NCI-H226 (cell line): ENCODE measurements at places on chromosomes 7 and 10.
A peak's percentile ranks its signal among the peaks of the same experiment; 100 is the strongest.

GRCh38 chr7:86844608-86845007 is 200.9 kb downstream of the GRM3 start:
- DNase-seq = no peak

DNA sequence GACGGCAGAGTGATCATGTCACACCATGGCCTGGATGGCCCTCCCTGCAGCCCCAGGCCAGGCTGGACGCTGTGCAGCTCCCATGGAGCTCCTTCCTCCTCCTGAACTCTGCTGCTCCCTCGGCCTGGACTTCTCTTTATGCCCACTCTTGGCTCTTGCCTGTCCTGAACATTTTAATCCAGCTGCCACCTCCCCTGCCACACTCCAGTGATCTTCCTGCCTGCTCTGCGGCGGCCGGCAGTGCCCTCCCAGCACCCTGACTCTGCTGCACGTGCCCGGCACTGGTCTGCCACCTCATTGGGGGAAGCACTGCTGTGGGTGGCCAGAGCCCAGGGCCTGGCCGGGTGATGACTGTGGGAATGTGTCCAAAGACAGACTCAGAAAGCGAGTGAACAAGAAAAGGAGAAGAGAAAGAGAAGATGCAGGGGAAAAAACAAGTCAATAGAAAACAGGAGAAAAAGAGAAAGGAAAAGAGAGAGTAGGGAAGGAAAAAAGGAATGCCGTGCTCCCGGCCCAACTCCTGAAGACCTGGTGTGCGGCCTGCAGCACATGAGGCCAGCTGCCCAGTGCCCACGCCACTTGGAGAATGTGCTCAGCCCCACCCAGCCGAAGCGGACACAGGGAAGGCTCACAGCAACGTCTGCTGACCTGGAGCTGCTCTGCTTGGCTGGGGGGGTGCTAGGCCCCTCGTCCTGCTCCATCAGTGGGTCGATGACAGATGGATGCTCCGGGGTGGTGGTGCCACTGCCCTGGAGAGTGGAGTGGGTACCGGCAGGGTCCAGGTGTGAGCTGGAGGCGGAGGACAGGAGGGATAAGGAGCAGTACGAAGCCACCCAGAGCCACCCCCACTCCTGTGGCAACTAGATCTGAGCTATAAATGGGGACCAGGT is 115.9 kb downstream of the DLG5 start:
- no peak for DNase-seq

DNA sequence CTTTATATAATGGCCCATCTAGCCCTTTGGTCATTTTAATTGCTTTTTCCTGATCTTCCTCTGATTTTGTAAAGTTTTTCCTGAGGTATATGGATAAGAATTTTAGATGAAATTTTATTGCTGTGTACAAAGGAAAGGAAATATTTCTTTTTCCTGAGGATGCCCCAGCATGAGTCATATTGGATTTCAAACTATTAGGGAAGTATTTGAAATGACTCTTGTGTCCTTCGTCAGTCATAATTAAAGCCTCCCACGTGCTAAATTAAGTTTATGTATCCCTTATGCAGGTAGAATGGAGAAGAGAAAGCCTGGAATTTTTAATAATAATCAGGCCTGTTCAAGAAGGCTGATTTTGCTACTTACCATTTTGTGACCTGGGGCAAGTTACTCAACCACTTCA is 82.6 kb upstream of the GLI3 start:
- DNase-seq = no peak

GRCh38 chr10:70352401-70353097 is 29.9 kb downstream of the LRRC20 start:
- no peak for DNase-seq

- DNase-seq = no peak
These were observed 149.5 kb downstream of the SFMBT2 start for GRCh38 chr10:7261351-7261750.

DNA sequence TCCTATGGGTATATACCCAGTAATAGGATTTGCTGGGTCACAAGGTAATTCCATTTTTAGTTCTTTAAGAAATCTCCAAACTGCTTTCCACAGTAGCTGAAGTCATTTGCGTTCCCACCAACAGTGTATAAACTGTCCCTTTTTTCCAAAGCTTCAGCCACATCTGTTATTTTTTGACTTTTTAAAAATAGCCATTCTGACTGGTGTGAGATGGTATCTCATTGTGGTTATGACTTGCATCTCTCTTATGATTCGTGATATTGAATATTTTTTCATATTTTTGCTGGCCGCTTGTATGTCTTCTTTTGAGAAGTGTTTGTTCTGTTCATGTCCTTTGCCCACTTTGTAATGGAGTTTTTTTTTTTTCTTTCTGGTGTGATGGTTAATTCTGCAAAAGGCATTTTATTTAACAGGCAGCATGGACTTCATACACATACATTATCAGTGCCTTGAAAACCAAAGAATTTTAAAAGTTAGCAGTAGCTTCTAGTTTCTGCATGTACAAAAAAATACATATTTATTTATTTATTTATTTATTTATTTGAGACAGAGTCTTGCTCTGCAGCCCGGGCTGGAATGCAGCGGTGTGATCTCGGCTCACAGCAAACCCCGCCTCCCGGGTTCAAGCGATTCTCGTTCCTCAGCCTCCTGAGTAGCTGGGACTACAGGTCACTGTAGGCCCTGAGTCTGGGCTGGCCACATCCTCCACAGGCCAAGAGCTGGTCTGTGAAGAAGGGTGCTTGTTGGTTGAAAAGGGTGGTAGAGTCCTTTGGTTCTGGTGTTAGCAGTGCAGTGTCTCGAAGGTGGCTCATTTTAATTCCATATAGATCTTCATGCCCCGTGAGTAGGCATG is 32.3 kb downstream of the AGR3 start:
- no peak for DNase-seq

DNA sequence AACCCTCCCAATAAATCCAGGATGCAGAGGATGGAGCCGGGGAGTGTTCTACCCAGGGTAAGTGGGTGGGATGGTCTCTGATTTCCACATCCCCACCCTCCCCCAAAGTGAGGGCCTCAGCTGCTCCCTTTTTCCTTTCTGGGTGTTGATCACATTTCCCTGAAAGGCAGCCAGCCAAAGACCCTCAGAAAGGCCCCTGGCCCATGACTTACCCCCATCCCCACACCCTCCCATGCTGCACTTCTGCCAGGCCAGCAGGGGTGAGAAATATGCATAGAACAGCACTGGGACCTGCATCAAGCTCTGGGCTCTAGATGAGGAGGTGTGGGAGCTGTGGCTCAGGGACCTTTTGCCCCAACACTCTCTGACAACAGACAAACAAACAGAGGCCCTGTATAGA is 927.3 kb upstream of the ZNF722 start:
- DNase-seq = no peak

DNA sequence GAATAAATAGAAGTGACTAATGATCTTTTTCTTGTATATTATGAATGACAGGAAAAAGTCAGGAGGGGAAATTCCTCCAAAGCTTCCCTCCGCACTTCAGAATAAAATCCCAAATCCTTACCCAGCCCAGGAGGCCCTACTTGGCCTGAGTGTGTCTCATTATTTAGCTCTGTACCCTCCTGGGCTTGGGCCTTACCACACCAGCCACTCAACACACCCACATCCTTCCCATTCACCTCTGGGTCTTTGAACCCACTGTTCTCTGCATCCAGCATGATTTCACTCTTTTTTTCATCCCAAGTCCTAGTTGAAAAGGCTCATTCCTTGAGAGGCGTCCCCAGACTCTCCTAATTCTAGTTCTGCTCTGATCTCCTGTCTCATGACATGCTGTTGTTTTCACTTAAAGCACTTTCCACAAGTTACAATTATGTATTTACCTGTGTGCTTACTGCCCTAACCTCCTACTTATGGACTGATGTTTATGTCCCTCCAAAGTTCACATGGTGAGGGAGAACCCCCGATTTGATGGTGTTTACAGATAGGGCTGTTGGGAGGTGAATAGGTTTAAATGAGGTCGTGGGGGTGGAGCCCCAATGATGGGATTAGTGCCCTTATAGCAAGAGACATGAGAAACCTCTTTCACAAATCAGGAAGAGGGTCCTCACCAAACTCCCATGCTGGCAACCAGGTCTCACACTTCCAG is 6.4 kb downstream of the NOD1 start:
- no peak for DNase-seq

DNA sequence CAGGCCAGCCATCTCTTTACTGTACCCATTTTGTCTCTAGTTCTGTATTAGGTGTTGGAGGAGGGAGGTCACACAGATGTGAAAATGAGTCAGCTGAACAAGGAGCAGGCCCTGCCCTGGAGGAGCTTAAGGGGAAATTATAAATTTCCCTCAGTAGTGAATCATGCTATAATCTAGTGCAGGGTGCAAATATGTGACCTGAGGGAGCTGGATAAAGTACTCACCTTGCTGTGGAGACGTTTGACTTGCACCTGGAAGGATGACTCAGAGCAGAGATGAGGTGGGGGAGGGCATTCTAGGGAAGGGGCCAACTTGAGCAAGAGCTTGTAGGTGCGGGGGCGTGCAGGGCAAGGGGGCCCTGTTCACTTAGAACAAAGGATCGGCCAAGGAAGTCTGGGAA is 610.6 kb downstream of the SDK1 start:
- peak; percentile 43 for DNase-seq

DNA sequence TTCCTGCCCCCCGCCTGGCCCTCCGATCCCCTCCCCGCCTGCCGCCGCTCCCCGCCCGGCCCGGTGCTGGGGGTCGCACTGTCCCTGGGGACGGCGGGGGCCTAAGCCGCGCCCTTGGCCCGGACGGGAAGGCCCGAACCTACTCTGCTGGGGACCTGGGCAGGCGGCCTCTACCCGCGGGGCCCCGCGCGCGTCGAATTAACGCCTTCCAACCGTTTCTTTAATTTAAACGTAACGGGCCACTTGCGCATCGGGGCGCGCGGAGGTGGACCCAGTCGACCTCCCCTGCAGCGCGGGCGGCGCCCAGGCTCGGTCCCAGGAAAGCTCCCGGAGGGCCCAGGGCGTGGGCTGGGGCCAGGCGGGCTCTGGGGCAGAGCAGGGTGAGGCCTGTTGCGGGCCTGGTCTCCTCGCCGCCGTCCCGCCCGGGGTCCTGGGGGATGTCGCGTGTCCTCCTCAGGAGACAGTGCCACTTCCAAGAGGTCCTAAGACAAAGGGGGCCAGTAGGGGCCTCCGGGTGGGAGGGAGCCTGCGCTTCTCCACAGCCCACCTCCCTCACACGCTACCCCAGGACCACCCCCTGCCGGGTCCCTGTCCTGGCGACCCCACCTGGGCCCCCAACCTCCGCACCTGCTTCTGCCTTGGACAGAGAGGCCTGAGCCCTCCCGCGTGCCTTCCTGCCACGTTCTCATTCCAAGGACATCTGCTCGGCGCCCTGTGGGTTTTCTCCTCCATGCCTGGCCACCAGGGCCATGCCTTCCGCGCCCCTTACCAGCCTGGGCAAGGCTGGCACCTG is 658 bp upstream of the PTPRN2 start:
- DNase-seq = no peak

- DNase-seq = no peak
These were observed 19.6 kb downstream of the ANXA11 start for GRCh38 chr10:80185578-80186299.

DNA sequence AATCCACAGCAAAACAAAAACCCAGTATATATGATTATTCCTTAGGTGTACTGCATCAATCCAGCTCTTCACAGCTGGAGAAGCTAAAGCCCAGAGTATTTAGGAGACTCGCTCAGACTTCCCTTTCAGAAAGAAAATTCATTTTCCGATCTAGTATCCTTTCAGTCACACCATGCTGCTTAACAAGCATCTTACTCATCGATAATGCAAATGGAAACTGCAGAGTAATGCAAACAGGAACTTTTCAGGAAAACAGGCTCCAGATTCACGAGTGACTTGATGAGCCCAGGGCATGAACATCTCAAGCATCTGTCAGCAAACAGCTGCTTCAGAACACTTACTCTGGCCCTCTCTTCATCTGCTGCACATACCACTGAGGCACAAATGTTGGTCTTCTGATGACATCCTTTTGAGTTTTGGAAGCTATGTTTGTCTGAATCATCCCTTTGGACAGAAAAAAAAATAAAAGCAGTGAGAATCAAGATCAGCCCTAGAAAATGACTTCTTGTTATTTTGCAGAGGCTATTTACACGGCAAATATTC is 24.9 kb upstream of the ZC3HAV1L start:
- no peak for DNase-seq

- DNase-seq = peak; percentile 16
These were observed 19.9 kb upstream of the LMOD2 start for GRCh38 chr7:123635551-123636359.

GRCh38 chr10:125479059-125479458 is 203.9 kb downstream of the TEX36 start:
- no peak for DNase-seq

GRCh38 chr10:63832686-63833085 is 311.5 kb downstream of the REEP3 start:
- DNase-seq = no peak

DNA sequence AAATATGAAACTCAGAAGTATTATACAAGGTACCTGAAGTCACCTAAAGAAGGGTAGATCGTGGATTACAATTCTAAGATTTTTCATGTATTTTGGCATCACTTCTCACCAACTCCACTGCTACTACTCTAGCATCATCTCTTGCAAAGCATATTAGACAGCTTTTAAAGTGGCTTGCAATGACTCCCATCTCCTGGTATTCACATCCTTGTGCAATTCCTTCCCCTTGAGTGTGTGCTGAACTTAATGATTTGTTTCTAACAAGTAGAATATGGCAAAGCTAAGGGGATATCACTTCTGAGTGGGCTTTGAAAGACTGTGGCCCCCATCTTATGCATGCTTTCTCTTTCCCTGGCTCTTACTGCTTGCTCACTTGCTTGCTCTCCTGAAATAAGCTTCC is 280.2 kb downstream of the SNX13 start:
- DNase-seq = peak; percentile 80

DNA sequence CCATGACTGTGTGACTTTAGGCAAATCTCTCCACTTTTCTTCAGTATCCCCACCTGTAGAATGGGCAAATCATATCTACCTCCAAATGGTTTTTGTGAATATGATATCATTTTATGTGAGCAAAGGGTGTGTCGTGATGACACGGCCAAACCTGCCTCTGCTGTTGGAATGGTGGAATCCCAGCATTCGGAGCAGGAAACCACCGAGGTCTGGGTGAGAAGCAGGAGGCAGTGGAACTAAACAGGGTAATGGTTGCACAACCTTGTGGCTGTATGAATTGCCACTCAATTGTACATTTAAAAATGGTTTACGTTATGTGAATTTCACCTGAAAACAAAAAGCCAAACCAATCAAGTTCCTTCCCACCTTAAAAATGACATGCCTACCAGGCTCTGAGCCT is 131.4 kb upstream of the ZMIZ1 start:
- DNase-seq = no peak

DNA sequence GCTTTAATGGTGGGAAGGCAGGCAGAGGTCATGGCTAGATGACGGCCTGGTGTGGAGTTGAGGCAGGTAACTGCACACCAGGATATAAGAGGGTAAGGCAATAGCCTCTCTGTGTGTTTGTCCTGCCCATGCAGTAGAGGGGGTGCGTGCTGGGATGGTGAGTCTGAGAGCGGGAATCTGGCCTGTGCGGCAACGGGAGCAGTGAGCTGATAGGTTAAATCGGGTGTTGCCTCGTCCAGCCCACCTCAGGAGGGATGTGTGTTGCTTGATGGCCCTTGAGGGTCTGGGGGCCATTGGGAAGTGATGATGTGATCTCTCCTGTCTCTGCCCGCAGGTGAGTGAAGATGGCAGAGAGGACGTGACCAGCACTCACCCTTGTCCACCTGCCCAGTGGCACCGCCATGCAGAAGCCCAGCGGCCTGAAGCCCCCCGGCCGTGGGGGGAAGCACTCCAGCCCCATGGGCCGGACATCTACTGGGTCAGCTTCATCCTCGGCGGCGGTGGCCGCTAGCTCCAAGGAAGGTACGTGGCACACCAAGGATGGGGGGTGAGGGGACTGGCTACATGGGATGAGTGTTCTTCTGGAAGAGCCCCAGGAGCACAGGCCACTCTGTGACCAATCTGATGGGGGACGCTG is 28.1 kb downstream of the CLIP2 start:
- no peak for DNase-seq
